Stimulated activated CD4-positive, alpha-beta T cell treated with anti-CD3 and anti-CD28 coated beads, Interleukin-2, amount 100 ng/mL, for 48 hours (primary cell): ENCODE measurements at places on chromosomes 11 and 22.

GRCh38 chr11:129701706-129702105 is 113.9 kb upstream of the TMEM45B start:
- no peak for DNase-seq

DNA sequence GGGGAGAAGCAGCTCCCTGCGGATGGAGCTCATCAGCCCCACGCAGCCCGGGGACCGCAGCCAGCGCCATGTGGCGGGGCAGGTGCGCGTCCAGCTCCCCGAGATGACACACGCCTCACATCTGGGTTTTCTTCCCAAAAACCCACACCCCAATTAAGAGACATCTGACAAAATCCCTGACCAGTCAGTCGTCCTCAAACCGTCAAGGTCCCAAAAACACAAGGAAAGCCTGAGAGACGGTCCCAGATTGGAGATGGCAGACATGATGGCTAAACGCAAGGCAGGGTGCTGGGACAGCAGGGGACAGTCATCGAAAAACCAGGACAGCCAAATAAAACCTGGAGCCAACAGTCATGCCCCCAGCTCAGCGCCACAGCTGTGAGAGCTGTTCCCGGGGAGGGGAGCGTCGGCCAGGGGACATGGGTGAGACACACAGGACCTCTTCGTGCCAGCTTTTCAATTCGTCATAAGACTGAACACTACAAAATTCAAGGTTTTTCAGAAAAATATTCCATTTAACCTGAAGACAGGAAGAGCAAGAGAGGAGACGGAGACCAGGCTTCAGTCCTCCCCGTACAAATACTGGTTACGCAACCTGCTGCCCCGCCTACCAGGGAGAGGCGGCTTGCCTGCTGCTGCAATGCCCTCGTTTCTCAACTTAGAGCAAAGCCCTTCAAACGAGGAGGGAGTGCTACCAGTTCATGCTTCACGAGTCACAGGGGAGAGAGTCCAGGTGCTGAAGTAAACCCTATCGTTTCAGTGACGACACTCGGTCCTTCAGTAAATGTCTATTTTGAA is 10.5 kb downstream of the TOLLIP start:
- DNase-seq = no peak

- DNase-seq = no peak
Observed at GRCh38 chr22:27475548-27475897, 326.0 kb downstream of the MN1 start.

DNA sequence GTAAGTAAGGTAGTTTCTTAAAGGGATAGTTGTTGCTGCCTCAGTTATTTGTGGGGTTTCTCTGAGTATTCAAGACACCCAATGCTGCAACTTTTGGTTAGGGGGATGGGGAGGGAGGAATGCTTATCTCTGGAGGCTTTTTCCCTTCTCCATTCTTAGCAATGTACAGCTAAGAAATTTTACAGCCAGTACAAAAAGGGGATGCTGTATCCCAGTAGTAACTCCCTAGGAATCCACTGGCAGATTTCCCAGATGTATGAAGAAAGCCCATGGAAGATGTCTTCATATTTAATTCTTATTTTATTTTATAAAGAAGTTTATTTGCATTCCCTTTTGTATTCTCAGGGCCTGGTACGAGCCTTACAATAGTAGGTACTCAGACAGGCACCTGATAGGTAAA is 154.8 kb downstream of the ENTHD1 start:
- no peak for DNase-seq

DNA sequence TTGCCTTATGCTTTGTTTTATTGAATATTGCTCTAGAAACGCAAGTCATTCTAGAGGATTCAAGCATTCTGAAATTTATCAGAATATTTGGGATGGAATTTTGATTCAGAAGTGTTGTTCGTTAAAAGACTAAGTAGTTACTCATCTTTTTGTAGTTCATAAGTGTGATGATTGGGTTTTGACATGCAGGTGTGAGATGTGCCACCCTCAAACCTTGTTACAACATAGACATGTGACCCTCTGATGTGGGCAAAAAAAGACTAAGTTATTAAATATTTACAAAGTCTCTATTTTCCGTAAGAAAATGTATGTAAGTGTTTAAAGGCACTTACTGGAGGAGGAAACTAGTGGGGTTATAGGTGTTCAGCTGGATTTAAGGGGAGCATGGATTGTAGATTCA is 8.9 kb downstream of the YWHAH start:
- no peak for DNase-seq

DNA sequence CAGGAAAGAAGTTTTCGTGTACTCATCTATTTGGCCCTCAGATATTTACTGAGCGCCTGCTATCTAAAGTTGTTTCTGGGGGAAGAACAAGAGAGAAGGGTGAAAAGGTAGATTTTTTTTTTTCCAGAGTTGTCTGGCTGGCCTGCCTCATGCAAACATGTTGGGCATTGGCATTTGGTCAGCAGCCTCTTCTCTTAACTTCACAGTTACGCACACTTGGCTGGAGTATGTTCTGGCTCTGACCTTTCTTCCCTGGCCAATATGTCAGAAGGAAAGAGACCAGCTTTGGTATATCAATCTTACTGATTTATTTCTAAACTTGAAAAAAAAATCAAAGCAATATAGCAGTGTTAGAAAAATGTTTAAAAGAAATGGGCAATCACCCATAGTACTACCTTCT is 54.2 kb upstream of the GRAMD1B start:
- no peak for DNase-seq

DNA sequence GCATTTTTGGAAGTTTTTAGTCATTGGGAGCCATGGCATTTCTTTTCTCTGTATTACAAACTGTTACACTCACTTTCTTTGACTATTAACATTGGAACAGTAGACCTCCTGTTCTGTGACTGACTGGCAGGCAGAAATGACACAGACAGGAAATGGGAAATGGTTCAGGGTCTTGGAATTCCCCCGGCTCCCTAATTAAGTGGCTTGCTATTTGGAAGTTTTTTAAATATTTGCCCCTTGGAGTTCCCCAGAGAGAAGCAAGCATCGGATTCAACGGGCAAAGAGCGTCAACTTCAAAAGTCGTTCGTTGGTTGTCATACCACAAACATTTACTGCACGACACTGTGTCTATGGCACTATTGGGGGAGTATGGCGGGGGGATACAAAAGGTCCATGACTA is 1.1 kb upstream of the BIRC2 start:
- no peak for DNase-seq

DNA sequence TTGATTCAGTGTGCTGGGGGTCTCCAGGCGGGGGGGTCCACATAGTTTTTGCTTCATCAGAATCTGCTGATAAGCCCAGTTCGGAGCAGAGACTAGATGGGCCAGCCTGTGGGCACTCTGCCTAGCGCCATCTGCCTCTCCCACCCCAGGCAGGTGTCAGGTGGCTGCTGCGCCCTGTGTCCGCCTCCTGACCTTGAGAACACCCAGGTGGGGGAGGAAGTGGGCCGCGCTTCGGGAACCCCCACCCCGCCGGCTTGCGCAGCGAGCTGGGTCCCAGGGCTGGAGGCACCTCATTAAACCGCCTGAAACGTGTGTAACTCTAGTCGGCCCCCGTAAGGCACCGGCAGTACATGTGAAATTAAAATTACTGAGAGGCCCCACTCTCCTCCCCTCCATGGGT is 113.6 kb downstream of the KCNQ1 start:
- DNase-seq = no peak

- DNase-seq = no peak
Observed at GRCh38 chr22:48659404-48659996, 1168.2 kb downstream of the BRD1 start.

- DNase-seq = no peak
Observed at GRCh38 chr11:116335891-116336290, 436.9 kb downstream of the BUD13 start.

DNA sequence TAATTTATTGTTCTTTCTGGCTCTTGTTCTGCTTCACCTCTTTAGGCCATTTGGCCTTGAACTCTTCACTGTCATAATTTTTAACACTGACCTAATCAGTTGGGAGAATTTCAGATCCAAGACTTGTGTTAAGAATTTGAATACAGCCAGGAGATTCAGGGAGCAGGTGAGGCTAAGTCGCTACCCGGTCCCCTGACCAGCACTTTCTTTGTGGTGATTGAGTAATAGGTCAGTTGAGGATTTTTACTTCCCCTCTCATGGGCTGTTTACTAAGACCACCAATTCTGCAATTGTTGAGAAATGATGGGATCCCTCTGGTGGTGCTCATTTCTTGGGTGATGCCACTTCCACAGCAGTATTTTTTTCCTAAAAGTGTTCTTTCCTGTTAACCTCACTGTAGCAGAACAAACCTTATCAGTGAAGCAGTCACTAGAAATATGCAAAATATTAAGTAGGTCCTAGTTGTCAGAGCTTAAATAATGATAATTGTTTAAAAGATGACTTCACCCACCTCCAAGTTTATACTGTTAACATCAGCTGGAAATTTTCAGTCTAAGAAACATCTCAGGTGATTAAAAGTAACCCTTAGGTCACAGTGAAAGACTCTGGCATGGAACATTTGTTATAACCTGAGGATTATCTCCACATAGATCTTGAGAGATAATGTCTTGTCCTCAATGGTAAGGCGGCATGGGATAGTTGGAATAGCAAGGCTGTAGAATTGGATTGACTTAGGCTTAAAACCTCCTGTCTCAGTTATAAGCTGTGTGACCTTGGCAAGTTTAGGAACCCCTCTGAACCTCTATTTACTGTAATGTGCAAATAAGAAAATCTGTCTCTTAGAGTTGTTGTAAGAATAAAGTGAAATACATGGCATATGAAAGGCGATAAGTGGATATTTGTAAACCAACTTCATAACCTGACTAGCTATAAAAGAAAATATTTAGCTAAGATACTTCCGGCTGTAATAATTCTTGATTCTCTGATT is 41.3 kb downstream of the POLD3 start:
- no peak for DNase-seq

DNA sequence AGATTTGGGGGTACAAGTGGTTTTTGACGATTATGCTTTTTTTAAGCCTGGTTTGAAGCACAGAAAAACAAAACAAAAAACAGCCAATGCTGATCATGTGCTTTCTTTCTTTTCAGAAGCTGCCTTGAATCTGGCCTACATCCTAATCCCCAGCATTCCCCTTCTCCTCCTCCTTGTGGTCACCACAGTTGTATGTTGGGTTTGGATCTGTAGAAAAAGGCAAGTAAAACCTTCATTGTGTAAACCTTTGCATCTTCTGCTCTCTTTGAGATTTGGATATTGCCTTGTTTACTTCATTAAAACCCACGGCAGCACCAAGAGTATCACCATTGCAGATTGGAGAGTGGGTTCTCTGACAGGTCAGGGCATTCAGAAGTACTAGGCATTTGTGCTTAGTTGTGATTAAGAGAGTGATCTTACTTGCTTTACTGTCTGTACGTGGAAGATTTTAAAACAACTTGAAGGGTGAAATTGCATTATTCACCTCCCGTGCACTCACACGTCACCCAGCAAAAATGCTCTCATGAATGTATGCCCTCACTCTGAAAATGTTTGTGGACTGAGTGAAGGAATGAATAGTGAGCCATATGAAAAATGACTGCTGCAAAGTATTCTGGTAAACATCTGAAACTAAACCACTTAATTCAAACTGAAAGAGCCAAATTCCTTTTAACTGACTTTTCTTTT is 17.0 kb downstream of the LAYN start:
- no peak for DNase-seq

- DNase-seq = no peak
Observed at GRCh38 chr11:933142-933851, 7.6 kb downstream of the AP2A2 start.

- no peak for DNase-seq
Observed at GRCh38 chr11:13336246-13336878, 58.8 kb downstream of the BMAL1 start.

DNA sequence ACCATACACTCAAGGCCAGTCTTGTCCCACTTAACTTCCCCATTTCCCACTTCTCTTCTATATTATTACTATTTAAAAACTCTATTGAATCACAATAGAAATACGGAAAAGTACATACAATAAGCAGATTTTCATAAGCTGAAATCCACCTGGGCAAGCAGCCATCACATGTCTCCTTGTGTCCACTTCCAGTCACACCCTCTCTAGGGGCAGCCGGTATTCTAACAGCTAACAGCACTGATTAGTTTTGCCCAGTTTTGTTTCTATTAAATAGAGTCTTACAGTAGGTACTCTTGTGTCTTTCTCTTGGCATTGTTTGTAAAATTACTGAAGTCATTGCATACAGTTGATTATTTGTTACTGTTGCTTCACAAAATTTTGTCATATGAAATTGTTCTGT is 37.8 kb downstream of the PPP6R3 start:
- no peak for DNase-seq

GRCh38 chr11:120217941-120218694 is 7.3 kb downstream of the OAF start:
- DNase-seq = no peak

DNA sequence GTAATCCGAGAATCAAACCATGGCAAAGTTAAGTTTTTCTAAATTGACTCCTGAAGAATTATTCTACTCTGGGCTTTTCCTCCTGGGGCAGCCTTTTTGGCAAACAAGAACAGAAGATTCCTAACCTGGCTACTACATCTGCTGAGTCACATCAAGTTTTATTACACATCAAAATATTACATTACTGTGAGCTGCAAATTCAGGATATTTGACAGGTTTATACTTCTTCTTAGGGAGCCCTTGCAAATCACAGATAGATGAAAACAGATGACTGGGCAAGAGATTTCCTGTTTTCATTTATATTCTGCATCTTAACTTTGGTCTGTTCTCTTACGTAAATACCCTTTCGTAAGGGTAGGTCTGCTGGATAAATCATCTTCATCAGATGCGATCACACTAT is 23.6 kb downstream of the XRRA1 start:
- DNase-seq = no peak

- no peak for DNase-seq
Observed at GRCh38 chr11:76184551-76184993, 21.7 kb downstream of the WNT11 start.

GRCh38 chr11:78147807-78148206 is 8.4 kb upstream of the ALG8 start:
- no peak for DNase-seq

GRCh38 chr22:23137905-23138561 is 3.8 kb downstream of the RSPH14 start:
- no peak for DNase-seq

DNA sequence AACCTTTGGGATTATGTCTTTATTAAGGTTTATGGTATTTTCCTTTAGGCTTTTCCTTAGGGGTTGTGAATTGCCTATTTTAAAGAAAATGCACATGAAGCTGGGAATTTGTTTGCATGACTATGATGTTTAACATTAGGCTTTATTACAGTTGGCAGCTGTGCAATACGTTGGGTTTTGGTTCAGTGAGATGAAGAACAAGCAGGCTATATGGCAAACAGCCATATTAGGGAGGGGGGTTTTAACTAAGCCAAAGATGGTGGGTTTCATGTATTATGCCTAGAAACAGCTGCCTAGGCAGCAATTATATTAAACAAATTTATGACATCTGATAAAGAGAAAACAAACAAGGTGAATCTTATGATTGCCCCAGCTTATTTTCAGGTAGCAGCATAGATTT is 880.8 kb downstream of the FAM181B start:
- no peak for DNase-seq
